ENCODE measurements at places on chromosomes 6 and 20. TPM values are rescaled to one million over a fixed set of nuclear protein-coding genes. Genes with fewer than 3 reads are reported as not detected.

DNA sequence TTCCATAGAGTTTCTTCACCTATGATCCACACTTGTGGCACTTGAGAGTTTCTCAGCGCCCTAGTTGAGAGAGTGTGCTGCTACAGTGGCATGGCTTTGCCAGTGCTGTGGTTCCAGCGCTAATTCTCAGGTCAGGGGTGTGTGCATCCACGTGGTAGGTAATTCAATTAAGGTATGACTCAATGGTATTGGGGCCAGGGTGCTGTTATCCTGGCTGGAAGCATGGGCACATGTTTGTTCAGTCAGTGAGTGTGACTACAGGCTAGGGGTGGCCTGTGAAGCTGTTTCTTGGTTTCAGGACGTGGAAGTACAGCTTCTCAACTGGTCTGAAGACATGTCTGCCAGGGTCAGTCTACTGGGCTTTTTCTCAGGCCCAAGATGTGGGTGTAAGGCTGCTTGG is 3.0 kb upstream of the SEMG2 start:
- DNase-seq: no peak

GRCh38 chr6:135002229-135002844 is 52.3 kb downstream of the HBS1L start:
- no peak for DNase-seq

Gene PROKR2
- not detected for total RNA-seq

Gene CTAGE9
- not detected for total RNA-seq

Measured in right cardiac atrium (tissue), 5 donors.